ENCODE measurements at places on chromosomes 5 and 9.

DNA sequence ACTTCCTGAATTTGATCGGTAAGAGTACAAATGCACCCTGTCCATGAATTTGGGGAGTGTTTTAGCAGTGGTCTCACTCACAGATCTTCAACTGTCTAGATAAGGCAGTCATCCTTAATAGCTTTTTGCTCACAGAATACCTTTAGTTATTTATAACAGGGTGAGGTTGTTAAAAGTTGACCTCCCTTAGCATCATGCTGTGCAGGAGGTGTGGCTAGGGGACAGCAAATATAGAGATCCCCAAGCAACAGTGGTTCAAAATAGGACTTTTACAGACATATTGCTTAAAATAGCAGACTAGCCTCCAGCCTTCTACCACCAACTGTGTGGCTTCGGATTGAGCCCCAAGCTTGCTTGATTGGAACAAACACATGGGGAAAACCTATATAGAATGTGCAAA, 724.4 kb downstream of the TLE1 start:
- DNase-seq, result no peak

DNA sequence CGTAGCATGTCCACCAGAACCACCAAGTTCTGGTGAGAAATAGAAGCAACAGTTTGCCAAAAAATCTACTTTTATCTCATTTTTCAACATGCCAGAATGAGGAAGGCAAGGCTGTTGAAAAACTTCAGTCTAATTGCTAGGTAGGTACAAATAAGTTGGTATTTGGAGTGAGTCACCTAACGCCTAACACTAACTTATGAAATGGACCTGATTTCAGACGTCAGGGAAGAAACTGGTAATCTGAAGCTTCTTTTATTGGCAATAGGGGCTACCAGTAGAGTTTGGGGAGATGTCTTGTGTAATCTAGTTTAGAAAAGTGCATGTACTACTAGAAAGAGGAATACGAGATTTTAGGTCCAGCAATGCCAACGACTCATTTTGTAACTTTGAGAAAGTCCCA, 4.4 kb upstream of the PDE6A start:
- DNase-seq, result no peak

DNA sequence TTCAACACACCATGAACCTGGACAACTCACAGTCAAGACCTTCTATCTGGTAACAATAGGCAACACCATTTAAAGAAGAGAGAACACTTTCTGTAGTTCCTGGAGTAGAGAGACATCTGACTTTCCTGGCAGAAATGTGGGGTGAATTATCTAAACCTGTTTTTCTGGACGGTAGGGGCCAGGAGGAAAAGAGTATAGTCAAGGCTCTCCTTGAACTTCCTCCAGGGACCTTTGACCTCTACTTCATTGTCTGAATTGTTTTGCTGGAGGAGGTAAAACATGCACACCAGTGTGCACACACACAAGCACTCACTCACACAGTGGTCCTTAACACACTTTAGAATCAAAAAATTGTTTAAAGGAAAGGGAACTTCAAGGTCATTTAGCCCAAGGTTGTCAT, 13.2 kb downstream of the S100Z start:
- no peak for DNase-seq

DNA sequence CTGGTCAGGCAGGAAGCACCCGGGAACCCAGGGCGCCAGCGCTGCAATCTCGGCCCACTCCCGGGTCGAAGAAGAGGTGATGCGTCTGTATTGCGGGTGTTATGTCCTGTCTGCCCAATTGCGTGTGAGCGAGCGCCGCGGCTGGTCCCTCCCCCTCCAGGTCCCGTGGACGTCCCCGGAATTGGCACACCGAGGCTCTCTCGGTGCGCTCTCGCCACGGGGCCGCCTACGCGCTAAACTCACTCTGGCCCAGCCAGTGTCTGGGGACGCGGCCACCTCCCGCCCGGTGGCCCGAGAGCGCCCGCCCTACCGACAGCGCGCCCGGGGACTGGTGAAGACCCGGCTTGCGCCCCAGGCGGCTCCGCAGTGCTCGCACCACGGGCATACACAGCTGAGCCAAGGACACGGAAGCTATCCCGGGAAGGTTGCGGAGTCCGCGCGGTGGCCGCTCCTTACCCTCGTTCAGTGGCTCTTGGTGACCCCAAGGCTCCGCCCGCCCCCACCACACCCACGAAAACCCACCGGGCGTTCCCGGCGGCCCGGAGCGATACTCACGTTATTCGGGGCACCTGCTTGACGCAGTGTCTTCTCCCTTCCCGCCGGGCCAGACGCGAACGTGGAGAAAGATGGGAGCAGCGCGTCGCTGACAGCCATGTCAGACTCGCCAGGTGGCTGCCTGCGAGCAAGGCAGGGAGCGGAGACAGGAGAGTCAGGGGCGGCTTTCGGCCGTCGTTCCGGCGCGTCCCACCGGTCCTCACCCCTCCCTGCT, 1.0 kb downstream of the KLF4 start:
- DNase-seq, result no peak

DNA sequence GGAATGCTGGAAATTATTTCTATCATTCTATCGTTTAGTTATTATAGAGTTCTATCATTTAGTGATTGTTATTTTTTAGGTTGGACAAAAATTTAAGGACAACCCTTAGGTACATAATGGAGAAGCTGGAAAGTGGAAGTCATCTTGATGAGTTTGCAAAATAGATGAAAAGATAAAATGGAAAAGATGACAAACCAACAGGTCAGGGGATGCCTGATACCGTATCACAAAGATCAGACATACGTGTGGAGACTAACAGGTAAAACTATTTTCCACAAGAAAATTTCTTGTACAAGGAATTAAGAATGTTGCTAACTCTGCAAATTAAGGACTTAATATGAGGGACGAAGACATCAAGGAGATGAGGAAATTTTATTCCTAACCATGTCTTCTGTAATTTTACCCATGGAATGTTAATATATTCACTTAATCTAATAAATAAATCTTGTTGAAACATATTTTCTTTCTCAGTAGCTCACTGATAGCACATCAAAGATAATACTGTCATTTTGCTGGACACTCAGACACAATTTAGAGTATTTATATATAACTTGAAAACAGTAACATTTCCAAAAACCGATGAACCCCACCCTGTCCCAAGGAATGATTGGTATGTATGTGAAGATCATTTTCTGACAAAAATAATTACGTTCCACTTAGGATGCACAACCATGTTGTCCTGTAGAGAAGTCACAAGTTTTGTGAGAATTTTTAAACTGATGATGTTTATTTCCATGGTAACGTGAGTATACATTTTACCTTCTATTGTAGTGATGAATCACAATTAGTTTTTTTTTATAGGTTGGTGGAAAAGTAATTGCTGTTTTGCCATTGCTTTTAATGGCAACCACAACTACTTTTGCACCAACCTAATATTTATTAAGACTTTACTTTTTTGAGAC, 2.6 kb downstream of the LURAP1L start:
- no peak for DNase-seq

DNA sequence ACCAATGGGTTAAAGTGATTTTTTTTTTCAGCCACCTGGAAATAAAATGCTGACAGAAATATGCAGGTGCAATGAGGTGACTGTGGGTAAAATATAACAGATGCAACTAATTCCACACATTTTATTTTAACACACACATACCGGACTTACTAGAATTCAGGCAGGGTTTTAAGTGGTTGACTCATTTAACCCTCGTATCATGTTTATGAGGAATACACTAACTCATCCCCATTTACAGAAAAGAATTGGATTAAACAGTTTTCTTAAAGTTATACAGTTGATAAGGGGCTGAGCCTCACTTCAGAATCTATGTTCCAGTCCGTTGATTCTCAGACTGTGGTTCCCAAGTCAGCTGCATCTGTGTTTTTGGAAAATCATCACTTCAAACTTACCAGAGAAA, 207.5 kb downstream of the CHSY3 start:
- no peak for DNase-seq

GRCh38 chr5:75666801-75667200, 50.4 kb downstream of the POC5 start:
- DNase-seq, result no peak

DNA sequence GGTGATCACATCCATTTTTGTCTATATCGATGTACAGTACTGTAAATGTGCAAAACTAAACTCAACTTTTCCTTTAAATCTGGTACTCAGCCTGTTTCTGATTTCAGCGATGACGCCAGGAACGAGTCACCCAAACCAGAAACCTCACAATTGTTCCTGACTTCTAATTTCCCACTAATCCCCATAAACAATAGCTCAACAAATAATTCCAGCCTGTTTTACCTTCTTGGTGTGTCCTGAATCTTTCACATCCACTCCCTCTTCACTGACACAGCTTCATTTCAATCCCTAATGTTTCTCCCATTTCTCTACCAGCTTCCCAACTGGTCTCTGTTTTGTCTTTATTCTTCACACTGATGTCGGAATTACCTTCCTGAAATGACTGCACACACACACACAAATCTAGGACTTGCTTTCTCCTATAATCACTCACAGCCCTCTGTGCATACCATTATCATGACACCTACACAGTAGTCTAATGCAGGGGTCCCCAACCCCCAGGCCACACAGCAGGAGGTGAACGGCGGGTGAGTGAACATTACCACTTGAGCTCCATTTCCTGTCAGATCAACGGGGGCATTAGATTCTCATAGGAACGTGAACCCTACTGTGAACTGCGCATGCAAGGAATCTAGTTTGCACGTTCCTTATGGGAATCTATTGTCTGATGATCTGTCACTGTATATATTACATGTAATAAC, 97.8 kb upstream of the SLC30A5 start:
- no peak for DNase-seq

GRCh38 chr5:169721771-169722170, 84.7 kb downstream of the DOCK2 start:
- no peak for DNase-seq

GRCh38 chr5:138725153-138725817, 27.9 kb upstream of the CTNNA1 start:
- DNase-seq, result peak; percentile 25

DNA sequence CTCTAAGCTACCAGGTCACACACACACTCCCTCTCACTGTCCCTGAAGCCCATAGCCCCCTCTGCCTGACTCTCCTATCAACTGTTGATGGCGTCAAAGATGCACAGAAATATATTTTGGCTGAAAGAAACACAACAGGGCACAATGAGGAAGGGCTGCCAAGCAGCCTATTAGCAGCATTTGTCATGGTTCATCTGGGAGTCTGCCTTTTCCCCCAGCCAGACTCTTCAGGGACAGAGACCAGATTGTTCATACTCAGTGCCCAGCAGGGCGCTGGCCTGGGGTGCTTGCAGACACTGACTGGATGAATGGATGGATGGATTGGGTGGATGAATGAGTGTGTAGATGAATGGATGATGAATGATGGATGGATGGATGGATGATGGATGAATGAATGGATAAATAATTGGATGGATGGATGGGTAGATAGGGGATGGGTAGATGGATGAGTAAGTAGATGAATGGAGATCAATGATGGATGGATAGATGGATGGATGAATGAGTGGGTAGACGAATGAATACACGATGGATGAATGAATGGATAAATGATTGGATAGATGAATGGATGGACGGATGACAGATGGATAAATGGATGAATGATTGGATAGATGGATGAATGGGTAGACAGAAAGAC, 90.5 kb downstream of the ADAMTS2 start:
- DNase-seq, result no peak

DNA sequence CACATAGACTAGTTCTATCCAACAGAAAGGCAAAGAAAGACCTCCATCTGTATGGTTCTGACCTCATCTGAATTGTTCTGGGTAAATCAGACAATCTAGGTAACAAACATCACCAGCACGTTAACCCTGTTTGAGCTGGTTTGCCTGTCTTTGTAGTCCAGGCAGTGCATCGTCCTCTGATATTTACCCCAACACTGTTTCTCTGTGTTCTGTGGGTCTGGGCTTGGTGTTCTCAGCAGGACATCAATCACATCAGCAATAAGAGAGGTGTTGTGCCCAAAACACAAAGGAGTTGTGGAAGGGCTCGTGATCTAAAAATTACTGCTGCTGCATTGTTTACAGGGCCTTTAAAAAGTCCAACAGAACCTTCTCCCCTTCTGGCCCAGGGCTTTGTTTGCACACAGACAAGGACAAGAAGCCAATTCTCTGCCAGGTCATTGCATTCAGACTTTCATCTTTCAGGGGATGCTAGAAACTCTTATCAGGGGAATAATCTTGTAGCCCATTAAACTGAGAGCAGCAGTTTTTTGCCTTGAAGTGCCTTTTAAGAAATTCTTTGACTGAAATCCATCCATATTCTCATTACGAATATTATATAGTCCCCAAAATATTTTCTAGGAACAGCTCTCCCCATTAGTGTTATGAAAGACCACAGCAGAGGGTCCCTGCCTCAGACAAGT, 30.5 kb upstream of the MAP1B start:
- no peak for DNase-seq

- no peak for DNase-seq
Measured at GRCh38 chr5:65926276-65926783, at the start of gene ERBIN. Gene ERBIN (plus strand): TSS chr5:65926575. CDS start chr5:65992719, 66,144 bp downstream.

DNA sequence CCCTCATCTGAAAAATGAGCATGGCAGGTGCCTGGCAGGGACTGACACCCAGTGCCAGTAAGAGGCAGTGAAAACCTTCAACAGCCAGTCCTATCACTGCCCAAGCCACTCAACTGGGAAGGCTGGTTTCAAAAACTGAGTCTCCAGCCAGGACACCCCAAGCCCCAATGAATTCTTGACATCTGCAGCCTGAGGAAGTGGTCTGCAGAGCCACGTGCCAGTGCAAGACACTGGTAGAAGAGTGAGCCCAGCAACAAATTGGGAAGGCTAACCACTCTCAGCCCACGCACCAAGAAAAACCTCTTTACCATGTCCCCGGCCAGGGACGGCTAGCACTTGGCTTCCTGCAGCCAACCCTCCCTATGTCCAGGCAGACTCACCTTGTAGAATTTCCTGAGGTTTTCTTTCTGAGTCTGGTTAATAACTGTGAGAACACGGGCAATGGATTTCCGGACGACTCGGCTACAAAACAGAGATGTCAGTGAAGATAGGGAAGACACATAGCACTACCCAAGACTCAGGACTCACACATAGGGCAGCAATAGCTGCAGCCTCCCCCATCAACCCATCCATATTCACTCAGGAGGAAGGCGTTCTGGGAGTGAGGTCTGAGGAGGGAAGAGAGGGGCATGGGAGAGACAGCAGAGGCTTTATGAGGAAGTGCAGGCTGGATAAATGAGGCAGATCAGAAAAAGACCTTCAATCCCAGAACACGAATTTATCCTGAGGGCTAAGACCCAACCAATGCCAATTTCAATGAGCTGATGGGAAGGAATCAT, 1.8 kb downstream of the RPL35 start:
- DNase-seq, result no peak

DNA sequence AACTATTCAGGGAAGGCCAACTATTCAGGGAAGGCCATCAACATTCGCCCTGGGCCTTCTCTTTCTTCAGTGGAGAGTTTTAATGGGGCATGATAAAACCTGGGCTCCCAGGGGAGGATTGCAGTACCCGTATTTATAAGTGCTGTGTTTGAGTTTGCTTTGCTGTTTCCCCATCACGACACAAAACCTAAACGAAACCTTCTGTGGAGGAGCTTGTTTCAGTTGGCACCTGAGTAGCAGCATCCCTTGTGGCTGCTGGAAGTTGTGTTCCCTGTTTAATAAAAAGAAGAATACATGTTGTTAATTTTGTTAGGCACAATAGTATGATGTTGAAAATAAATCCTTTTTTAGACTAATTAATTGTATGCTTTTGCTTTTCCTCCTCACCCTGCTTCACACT, 8.3 kb downstream of the WDR31 start:
- no peak for DNase-seq
